ENCODE measurements at places on chromosomes 6 and 20.

DNA sequence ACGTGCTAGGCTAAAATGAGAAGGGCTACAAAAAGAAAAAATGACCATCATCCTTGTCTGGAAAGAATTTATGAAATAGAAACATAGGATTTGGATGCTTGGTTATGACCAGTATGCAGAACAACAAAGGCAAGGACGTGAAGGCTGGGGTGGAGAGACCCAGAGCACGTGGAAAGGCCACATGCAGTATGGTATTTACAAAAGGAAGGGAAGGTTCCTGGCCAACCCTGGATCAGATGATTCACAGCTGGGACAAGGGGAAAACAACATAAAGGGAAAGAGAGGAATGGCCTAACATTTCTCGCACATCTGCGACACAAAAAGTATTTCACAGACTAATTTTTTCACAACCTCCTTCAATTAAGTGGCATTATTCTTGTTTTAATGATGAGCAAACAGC, 8.2 kb downstream of the STX7 start:
- no peak for DNase-seq

DNA sequence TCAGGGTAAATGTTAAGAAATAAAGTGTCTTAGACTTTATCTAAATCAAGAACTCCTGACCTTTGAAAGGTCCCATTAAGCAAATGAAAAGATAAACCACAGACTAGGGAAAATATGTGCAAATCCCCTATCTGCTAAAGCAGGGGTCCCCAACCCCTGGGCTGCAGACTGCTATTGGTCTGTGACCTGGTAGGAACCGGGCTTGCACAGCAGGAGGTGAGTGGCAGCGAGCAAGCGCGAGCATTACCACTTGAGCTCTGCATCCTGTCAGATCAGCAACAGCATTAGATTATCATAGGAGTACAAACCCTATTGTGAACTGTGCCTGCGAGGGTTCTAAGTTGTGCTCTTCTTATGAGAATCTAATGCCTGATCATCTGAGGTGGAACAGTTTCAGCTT, 42.4 kb downstream of the LCA5 start:
- no peak for DNase-seq

DNA sequence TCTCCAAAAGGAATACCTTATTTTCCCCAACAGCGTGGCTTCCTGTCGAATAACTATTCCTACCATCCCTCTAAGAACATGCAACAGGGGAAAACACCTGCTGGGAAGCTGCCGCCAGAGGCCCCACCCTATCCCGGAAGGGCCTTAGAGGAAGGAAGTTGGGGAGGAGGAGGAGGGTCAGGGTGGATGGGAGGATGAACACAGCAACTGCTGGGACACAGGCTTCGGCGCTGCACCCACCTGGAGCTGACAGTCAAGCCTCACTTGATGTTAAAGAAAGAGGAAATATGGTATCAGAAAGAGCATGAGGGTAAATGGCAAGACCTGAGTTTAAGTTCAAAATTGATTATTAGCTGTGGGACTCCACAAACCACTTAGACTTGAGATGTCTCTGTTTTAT, 36.5 kb upstream of the RPS6KA2 start:
- DNase-seq = no peak

DNA sequence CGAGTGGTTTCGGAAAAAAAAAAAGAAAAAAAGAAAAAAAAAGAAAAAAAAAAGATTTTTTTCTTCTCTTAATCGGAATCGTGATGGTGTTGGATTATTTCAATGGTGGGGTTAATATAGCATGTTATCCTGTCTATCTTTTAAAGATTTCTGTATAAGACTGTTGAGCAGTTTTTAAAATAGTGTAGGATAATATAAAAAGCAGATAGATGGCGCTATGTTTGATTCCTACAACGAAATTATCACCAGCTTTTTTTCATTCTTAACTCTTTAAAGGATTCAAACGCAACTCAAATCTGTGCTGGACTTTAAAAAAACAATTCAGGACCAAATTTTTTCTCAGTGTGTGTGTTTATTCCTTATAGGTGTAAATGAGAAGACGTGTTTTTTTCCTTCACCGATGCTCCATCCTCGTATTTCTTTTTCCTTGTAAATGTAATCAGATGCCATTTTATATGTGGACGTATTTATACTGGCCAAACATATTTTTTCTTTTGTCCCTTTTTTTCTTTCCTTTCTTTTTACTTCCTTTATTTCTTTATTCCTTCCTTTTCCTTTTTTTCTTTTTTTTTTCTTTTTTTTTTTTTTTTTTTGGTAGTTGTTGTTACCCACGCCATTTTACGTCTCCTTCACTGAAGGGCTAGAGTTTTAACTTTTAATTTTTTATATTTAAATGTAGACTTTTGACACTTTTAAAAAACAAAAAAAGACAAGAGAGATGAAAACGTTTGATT, 3.6 kb downstream of the SOX4 start:
- no peak for DNase-seq

DNA sequence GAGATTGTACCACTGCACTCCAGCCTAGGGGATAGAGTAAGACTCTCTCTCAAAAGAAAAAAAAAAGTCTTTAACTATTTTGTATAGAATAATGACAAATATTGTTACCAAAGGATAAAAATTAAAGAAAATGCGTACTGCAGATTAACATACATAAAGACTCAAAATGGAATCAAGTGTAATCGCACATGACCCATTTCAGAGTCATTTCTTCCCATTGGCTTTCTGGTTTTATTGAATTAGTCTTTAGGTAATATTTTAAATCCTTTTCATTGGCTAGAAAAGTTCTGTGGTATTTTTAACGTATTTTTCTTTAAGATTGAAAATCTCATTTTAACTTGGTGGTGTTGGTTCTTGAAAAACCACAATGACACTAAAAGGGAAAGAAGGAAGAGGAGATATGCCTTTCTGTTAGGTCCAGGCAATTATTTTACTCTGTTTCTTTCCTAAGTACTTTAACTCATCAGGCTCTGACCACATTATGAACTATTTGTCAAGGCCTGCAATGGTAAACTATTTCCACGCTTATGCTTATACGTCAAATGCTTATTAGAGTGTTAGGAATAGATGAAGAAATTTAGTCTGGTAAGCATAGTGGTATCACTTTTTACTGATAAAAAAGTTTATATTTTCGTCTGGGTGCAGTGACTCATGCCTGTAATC, 52.3 kb downstream of the PLEKHG1 start:
- no peak for DNase-seq

GRCh38 chr6:7998103-7998725, 66.0 kb downstream of the BLOC1S5 start:
- no peak for DNase-seq

DNA sequence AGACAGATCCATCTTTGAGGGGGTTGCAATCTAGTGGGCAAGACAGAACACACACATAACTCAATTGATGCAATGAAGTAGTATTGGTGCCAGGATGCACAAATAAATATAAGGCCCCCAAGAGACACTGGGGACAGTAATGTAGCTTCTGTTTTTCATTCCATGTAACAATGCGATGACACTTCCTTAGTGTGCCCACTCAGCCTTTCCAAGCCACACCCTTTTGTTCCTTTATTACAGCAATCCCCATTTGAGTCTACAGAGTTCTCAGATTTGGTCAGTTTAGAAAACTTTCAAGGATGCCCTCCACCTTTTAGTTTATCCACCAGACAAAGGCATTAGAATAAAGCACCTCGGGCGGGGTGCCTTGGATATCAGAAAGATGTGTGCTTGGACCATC, 15.5 kb downstream of the TGM3 start:
- DNase-seq = no peak

DNA sequence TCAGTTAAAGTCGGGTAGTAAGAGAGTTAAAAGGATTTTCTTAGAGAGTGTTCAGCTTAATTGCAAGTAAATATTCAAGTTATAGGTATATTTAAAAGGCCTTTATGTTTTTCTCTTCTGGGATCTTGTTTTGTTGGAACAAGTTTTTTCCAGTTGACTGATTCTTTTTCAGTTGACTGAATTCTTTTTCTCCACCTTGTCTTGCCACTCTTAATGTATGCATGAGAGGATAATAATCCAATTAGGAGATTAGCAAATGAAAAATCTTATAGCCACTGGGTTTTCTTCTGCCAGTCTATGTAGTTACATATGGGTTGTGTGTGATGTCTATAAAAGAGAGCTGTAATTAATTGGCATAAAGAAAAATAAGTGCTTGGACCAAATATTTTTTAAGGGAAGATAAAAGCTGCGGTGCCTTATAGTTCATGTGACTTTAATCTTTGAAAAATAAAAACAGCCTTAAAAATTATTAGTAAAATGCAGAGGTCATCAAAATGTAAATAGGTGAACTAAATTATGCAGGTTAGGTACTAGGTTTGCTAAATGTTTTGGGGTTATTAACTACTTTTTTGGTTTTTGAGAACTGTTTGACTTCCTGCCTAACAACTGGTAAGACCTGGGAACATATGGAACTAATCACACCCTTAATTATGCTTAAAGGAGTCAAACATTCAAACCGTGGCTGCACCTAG, 367.2 kb downstream of the HTR1B start:
- no peak for DNase-seq

DNA sequence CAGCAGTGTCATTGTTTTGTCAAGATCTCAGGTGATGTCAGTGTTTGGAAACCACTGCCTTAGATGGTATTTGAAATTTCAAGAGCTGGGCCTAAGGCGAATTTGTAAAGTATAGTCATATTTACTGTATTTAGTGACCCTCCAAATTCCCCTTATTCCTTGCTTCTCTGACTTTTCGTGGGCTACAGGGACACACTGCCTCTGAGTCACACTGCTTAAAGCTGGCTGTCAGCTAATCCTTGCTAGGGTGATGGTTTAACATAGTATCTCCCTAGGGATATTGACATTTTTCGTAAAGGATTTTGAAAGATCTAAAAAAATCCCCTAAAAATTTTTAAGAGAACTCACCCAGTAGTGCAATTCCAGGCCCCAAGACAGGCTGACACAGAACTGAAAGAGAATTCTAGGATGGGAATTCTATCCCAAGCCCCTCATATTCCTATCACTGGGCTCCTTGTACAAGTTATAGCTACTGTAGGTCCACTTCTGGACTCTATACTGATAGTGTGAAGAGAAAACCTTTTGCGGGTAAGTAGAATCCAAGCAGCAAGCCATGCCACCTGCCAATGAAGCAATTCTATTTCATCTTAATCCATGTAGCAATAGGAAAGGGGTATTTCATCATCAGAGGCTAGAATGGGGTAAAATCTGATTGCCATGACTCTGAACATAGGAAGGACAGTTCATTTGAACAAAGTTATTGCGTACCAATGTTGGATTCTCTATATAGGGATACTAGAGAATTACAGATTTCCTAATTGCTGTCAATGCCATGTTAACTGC, 4.3 kb downstream of the BMP6 start:
- no peak for DNase-seq

DNA sequence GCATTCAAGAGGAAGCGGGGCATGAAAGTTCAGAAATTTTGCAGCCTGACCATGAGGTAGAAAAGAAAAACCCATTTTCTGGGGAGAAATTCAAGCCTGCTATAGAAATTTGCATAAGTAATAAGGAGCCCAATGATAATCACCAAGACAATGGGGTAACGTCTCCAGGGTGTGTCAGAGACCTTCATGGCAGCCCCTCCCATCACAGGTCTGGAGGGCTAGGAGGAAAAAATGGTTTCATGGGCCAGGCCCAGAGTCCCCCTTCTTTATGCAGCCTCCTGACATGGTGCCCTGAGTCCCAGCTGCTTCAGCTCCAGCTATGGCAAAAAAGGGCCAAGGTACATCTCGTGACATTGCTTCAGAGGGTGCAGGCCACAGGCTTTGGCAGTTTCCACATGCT, 618.5 kb downstream of the EYS start:
- DNase-seq = no peak

GRCh38 chr6:219641-220198, 72.6 kb upstream of the DUSP22 start:
- DNase-seq = no peak

DNA sequence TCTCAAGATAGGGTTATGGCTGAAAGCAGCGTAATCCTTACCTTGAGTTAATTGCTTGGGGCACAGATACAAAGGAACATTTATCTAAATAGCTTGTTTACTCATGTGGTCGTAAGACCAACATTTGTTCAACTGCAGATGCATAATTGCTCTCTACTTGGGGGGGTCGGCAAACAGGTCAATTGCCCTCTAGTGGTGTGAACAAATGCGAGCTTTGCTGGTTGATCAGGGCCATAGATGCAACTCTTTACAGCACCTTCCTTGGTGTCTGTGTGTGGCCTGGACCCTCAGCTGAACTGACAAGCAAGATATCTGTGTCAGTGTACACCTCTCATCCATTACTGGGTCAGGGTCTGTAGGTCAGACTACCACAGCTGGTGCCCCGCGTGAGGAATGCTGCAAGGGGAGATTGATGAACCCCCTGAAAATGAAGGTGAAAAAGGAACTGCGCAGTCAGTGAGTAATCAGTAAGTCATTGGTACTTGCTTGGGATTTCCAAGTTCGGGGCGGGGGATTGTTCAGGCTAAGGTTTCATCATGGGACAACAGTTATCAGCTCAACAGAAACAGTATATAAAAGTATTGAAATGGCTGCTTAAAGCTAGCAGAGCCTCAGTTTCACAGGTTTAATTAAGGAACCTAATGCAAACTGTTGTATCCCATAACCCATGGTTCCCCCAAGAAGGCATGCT, 24.0 kb downstream of the HLA-DPA1 start:
- no peak for DNase-seq

DNA sequence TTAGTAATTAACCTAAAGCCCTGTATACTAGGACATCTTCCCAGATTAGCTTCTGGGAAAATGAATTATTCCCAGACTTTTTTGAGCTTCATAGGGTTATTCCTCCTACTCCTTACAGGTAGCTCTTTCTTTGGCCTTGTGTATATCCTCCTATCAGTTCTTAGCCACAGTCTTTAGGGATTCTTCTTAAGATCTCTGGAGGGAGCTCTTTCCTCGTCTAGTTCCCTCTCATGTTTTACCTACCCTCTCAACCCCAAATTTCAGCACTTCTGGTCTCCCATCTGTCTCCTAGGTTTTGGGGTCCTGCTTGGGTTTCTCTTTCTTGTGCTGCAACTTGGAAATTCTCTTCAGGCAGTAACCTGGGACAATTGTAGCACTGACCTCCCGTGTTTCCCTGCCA, 46.4 kb upstream of the SLC35B3 start:
- DNase-seq = no peak

DNA sequence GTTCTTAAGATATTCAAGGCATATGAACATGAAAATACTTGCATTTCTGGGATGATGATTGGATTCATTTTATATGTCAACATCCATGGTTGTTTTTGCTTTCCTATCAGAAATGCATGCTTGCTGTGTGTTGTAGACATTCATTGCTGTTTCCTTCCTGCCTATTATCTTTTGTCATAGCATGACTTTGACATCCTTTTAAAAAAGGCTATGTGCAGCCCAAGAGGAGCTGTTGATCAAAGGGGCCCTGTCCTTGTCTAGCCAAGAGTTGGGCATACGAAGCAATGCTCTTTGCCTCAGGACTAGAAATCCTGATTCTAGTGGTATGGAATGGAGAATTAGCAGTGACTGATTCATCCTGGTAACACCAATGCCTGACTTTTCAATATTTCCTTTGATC, 143.1 kb downstream of the RNF144B start:
- DNase-seq = no peak

- no peak for DNase-seq
Observed at GRCh38 chr20:51446656-51447055, 95.9 kb downstream of the NFATC2 start.

DNA sequence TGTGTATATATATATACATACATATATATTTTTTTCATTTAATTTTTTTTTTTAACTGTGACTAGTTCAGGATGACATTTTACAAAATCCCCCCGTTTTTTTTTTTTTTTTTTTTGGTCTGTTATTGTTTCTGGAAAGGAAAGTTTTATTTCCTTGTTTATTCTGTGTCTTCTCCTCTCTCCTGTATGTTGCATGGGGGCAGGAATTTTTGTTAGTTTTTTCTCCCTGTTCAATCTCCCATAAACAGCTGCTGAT, 32.4 kb upstream of the TXLNB start:
- DNase-seq = no peak

- no peak for DNase-seq
Observed at GRCh38 chr20:63496596-63497120, 2.2 kb downstream of the EEF1A2 start.

Data from activated CD4-positive, alpha-beta memory T cell treated with anti-CD3 and anti-CD28 coated beads for 36 hours (primary cell).